Mesenteric fat pad (tissue), 1 donor: ENCODE measurements at places on chromosomes 3 and 15.

DNA sequence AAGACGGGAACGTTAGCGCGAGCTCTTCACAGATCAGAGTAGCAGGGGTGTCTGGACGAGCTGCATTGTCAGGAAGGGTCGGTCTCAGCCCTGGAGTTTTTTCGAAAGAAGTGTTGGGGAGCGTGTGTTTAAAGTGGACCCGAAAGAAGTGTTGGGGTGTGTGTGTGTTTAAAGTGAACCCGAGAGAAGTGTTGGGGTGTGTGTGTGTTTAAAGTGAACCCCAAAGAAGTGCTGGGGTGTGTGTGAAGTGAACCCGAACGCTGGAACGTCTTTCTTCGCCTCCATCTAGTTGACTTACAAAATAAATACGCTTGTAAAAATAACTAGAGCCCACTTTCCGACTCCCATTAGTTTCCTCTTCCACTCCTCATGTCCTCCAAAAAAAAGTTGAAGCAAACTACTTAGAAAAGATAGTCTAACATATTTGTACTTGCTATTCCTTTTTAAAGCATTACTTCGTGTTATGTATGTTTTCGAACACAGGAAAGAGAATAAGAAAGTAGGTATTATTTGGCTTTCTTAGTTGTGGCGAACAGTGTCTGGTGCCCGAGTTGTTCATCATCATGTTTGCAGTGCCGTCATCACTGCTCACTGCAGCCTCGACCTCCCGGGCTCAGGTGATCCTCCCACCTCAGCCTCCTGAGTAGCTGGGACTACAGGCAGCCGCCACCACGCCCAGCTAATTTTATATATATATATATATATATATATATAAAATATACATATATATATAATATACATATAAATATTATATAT, 1.0 kb downstream of the LRCH3 start:
- DNase-seq, result no peak

- no peak for DNase-seq
These were observed 54.5 kb upstream of the CHRNA7 start for GRCh38 chr15:31975830-31976229.

DNA sequence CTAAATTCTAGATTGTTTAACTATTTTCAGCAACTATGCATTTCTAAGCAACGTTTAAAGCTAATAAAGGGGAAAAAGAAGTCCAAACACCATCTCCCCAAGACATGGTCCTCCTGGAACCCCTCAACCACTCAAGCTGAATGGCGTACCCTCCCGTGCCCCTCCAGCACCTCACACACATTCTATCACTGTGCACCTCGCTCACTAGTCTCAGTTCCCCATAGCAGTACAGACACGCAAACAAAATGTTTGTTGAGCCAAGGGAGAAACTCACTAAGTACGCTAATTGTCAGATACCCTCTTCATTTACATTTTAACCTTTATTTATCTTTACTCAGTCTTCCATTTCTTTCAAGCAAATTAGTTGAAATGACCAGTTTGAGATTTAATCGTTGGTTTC, 48.8 kb downstream of the ACAP2 start:
- DNase-seq, result no peak

DNA sequence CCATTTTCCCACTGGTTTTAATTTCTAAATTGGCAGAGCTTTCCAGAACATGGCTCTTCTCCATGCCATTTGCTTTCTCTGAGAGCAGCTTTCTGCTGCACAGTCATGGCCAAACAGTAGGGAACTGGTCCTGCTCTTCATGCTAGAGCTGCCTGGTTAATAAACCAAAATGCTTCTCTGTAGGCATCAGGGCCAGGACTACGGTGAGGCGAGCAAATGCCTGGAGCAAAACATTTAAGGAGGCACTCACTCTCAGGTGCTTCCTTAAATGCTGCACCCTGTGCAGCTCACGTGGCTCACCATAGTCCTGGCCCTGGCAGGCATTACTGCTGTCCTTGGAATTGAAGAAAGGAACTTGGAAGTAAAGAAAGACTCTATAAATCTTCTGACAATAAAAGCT, 48.5 kb upstream of the PPP2R3A start:
- no peak for DNase-seq
